SJCRH30 (cell line): ENCODE measurements at places on chromosomes 13 and 19. TPM values are rescaled to one million over a fixed set of nuclear protein-coding genes. Genes with fewer than 3 reads are reported as not detected.

Gene SIGLEC8
- total RNA-seq: not detected in 2 replicates

Gene CNN1
- total RNA-seq: 1.4 TPM in 2 replicates

Gene ZNF579
- total RNA-seq: 5.4 and 7.5 TPM in 2 replicates

GRCh38 chr13:37481011-37481884 lies 117.3 kb downstream of the POSTN start:
- H3K27ac ChIP-seq: no peak overlapping the region
- no peak for DNase-seq
- H3K36me3 ChIP-seq: no peaks in the 10 kb centered on the region
- peaks cover 2% of the 10 kb centered on the region; the same call in 1 of the 2 replicates for H3K27me3 ChIP-seq

- DNase-seq: no peak
- H3K27me3 ChIP-seq: no peaks in the 10 kb centered on the region
- H3K4me1 ChIP-seq: no peaks in the 10 kb centered on the region
- H3K36me3 ChIP-seq: no peaks in the 10 kb centered on the region
Measured at GRCh38 chr19:35696835-35697234, 7.5 kb upstream of the ZBTB32 start.

GRCh38 chr19:46710687-46711086 lies 6.2 kb downstream of the PRKD2 start:
- no peak overlapping the region for H3K27ac ChIP-seq
- no peaks in the 10 kb centered on the region for H3K4me1 ChIP-seq
- DNase-seq: no peak
- no peak overlapping the region for H3K4me3 ChIP-seq
- no peaks in the 10 kb centered on the region for H3K36me3 ChIP-seq
- H3K27me3 ChIP-seq: no peaks in the 10 kb centered on the region
